ENCODE measurements at places on chromosomes 16 and 17.

GRCh38 chr16:89706518-89707260 lies 5.2 kb upstream of the SPATA2L start:
- no peak for DNase-seq

- no peak for DNase-seq
Measured at GRCh38 chr16:50614955-50615724, 66.0 kb downstream of the SNX20 start.

- no peak for DNase-seq
Measured at GRCh38 chr17:78790552-78790951, 8.5 kb upstream of the CYTH1 start.

DNA sequence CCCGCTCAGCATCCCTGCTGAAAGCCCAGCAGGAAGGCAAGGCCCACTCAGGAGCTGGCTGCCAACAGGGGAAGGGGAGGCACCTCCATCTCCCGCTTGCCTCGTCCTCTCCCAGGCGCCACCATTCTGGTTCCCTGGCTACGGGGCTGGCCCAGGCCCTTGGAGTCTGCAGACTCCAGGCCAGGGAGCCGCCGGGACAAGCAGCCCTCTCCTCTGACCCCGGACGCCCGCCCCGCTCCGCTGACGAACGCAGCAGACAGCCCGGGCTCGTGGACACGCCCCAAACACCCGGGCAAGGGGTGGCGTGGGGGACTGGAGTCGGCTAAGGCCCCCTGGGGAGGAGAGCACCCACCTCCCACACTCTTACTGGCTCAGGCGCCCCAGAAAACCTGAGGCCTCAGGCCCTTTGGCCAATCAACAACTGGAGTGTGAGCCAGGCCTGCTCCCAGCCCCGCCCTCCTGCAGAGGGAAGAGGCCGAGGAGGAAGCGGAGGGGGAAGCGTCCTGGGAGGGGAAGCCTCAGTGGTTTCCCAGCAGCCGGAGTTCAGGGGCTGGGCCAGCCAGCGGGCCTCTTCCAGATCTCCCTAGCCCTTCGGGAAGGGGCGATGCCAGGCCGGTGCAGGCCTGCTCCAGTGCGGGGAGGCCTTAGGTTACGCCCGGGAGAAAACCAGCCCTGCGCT lies 4.2 kb downstream of the MNT start:
- DNase-seq, result peak; percentile 76

GRCh38 chr17:56262803-56263202 lies 109.5 kb downstream of the ANKFN1 start:
- no peak for DNase-seq

GRCh38 chr16:14496047-14496770 lies 133.9 kb downstream of the PARN start:
- no peak for DNase-seq

- DNase-seq, result no peak
Measured at GRCh38 chr17:38727736-38728135, 2.4 kb upstream of the CISD3 start.

- DNase-seq, result no peak
Measured at GRCh38 chr16:9447195-9447551, 355.7 kb downstream of the HAPSTR1 start.

Data from C1 segment of cervical spinal cord (tissue), 14 donors.